ENCODE measurements at places on chromosomes 1 and 21.

DNA sequence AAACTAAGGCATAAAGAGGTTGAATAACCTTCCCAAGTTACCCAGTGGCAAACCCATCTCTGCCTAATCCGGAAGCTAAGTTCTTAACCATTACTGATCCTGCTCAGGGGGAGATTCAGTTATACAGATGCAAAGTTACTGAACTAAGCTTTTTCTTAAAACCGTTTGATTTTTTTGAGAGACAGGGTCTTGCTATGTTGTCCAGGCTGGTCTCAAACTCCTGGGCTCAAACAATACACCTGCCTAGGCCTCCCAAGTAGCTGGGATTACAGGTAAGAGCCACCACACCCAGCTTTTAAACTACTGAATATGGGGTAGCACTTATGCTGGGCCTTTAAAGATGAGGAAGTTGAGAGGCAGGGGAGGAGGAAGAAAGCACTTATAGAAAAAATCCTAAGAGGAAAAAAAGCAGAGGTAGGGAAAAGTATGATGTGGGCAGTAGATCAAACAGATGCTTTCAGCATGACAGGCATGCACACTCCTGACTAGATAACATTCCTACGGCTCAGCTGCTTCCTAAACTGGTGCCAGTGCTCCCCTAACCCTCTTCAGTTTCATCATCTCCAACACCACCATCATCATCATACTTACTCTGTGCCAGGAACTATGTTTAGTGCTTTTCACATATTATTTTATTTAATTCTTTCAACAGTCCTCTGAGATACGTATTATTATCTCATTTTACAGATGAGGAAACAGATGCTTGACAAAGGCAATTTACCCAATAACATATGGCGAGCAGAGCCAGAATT, 5.8 kb downstream of the PAFAH2 start:
- no peak for DNase-seq

DNA sequence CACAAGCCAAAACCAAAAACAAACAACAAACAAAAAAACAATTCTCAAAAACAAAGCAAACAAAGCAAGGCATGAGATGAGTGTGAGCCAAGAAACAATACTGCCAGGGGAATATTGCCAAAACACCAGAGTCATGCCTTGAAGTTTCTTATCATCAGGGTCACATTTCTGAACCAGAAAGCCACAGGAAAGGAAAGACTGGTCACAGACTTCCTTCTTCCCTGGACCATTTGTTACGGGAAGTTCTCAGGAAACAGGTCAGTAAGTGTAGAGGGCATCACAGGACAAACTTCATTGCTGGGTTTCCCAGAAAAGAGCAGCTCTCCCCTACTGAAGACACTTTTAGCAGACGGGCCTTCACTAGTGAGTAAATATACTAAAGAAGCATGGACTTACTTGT, 191.2 kb downstream of the GABPA start:
- no peak for DNase-seq

- no peak for DNase-seq
Observed at GRCh38 chr1:7420470-7421100, 350.5 kb upstream of the VAMP3 start.

GRCh38 chr1:216246577-216247203, 176.6 kb downstream of the USH2A start:
- DNase-seq = no peak

- DNase-seq = no peak
Observed at GRCh38 chr1:67528141-67528540, 97.9 kb upstream of the SERBP1 start.

GRCh38 chr1:155022136-155022926, 11.2 kb downstream of the DCST2 start:
- no peak for DNase-seq

- DNase-seq = no peak
Observed at GRCh38 chr21:42523941-42524340, 10.3 kb downstream of the SLC37A1 start.

DNA sequence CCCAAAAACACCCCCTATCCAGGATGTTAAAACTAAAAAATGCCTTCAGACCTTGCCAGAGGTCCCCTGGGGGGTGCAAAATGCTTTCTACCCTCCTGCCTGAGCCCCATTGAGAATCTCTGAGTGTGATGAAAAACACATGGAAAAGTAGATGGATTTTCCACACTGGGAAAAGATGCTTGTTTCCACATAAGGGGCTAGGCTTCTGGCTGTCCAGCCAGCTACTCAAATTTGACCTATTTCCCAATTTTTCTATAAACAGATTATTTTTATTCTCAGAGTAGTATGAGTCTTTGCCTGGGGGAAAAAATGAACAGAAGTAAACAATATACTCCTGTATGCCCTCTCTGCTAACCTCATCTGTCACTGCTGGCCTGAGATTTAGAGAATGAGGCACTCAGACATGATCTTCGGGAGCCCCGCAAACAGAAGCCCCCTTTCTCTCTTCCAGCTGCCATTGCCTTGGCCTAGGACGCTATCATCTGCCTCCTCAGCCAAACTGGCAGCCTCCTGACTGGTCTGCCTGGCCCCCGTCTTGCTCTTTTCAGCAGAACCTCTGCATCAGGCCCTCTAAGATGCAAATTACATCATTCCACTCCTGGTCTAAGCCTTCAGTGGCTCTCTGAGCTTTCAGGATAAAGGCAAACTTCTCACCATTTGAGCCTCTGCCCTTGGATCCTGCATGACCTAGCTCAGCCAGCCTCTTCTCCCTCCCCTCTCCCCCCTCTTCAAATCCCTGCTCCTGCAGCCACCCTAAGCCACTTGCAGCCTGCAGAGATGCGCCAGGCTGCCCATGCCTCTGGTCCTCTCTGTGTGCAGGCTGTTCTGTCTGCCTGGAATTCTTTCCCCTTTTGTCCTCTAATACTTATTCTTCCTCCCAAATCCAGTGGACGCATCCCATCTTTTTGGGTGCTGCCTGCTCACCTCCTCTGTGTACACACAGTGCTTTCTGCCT, 39.7 kb upstream of the TMEM125 start:
- no peak for DNase-seq

GRCh38 chr1:64980745-64981600, 14.6 kb upstream of the JAK1 start:
- no peak for DNase-seq

- no peak for DNase-seq
Observed at GRCh38 chr1:4701276-4701675, 46.9 kb downstream of the AJAP1 start.

- no peak for DNase-seq
Observed at GRCh38 chr21:35585878-35586277, 474.4 kb downstream of the SETD4 start.

DNA sequence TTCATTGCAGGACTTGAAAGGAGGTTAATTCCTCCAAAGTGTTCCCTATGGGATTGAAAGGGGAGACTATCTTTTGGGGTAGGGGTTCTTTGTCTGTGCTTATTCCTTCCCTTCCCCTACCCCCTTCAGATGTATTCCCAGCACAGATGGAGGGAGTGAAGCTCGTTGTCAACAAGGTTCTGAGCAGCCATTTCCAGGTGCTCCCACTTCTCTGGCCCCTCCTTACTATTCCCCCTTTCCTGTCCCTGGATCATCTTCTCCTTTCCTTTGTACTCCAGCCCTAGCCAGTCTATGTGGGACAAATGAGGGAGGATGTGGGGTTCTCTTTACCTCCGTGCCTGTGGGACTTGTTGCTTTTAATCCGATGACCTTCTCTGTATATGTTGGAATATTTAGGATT, 899 bp downstream of the TOMM40L start:
- no peak for DNase-seq

GRCh38 chr1:212683357-212683722, 16.3 kb downstream of the BATF3 start:
- no peak for DNase-seq

GRCh38 chr1:58927041-58927721, 143.3 kb upstream of the JUN start:
- DNase-seq = no peak

GRCh38 chr1:181583598-181583997, 100.3 kb downstream of the CACNA1E start:
- no peak for DNase-seq

DNA sequence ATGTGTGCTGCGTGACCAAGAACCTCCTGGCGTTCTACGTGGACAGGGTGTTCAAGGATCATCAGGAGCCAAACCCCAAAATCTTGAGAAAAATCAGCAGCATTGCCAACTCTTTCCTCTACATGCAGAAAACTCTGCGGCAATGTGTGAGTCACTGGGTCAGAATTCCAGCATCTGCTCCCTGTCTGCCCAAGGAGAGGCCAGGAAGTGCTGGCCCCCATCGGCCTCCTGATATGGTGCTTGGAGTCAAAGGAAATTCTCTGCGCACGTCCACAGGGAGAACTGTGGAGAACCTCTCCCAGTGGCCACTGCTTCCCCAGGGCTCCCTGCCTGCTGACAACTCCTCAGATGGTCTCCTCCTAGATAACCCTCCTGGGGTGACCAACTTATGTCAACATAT, 25.6 kb upstream of the IL20 start:
- no peak for DNase-seq

GRCh38 chr1:171983584-171983983, 142.3 kb downstream of the DNM3 start:
- DNase-seq = no peak

DNA sequence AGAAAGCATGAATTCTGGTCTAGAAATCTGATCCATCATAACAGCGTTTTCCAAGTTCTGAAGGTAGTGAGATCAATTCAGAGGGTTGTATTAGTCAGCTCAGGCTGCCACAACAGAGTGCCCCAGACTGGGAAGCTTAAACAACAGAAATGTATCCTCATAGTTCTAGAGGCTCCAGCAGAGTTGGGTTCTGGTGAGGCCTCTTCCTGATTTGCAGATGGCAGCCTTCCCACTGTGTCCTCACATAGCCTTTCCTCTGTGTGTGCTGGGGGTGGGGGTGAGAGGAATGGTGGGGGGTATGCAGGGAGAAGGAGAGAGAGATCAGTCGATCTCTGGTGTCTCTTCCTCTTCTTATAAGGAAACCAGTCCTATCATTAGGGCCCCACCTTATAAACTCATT, 15.1 kb downstream of the ZBTB8B start:
- no peak for DNase-seq

DNA sequence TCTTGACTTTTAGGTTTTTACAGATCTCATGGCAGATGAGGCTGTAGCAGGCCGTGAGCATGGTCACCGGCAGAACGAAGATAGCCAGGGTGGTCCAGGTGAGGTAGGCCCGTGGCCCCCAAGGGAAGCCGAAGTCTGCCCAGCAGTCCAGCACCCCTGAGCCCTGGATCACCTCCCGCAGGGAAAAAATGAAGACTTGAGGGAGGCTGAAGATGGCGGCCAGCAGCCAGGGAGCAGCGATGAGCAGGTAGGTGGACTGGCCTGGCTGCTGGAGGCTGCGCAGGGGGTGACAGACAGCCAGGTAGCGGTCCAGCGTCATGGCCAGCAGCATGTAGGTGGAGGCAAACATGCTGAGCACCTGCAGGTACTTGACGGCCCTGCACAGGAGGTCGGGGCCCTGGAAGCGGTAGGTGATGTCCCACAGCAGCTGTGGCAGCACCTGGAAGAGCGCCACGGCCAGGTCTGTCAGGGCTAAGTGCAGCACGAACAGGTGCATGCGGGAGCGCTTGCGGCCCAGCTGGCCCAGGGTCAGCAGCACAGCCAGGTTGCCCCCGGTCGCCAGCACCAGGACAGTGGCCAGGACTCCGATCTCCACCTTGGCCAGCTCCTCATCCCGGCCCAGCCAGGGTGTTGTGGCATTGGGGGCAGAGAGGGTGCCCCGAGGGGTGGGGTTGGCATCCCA, 856 bp downstream of the AVPR1B start:
- DNase-seq = no peak

DNA sequence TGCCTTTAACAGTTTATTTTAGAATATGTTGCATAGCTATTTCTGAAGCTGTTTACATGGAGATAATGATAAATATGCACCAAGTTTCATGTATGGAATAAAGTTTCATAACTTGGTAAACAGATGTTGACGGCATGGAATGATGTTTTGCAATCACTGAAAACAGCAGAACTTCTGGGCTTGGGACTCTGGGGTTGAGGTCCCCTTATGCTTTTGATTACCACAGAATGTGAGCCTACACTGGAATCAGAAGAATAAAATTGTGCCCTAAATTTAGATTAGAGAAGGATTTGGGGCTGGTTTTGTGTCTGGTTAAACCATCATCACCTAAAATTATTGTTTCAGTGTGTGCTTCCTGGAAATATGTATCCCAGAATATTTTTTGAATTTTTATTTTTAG, 11.1 kb downstream of the KRTAP24-1 start:
- no peak for DNase-seq

GRCh38 chr1:10386761-10387676, 11.8 kb upstream of the PGD start:
- DNase-seq = no peak

GRCh38 chr1:213391445-213391844, 340.4 kb downstream of the RPS6KC1 start:
- no peak for DNase-seq

- DNase-seq = no peak
Observed at GRCh38 chr1:230647321-230647720, 5.0 kb downstream of the COG2 start.

DNA sequence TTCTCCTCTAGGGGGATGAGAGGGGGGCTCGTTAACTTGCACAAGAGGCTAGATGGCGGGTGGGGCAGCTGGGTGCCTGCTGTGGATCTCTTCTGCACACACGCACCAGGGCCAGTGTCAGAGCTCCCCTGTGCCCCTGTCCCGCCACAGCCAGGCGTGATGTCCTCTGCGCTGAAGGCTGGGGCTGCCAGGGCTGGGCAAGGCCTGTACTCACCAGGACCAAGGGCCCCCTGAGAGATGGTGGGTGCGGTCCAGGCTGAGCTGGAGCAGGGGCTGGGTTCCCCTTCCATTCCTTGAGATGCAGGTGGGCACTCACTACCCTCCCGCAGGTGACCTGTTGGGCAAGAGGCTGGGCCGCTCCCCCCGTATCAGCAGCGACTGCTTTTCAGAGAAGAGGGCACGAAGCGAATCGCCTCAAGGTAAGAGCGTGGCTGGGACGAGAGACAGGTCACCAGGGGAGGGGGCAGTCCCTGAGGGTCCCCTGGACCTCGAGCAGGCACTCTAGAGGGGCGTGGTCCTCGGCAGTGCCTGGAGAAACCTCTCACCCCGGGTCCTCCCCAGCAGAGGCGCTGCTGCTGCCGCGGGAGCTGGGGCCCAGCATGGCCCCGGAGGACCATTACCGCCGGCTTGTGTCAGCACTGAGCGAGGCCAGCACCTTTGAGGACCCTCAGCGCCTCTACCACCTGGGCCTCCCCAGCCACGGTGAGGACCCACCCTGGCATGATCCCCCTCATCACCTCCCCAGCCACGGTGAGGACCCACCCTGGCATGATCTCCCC, 15.2 kb downstream of the SAMD11 start:
- no peak for DNase-seq
